ENCODE measurements at places on chromosomes 7 and 10.

DNA sequence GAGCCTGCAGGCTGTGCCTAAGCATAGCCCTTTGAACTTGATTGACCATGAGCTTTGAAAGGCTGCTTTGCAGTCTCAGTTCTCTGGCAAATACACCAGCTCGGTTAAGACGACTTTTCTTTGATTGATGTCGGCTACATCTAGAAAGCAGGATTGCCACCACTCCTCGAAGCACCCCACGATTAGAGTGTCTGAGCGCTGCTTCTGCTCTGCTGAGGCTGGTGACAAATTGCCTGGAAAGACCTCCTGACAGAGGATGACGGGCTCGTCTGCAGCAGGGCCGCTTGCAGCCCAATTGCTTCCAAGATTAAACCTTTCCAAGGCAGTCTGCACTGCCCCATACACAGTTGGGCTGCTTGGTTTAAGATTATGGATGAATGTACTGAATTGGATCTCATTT, 182.0 kb downstream of the CUX1 start:
- DNase-seq, result no peak

DNA sequence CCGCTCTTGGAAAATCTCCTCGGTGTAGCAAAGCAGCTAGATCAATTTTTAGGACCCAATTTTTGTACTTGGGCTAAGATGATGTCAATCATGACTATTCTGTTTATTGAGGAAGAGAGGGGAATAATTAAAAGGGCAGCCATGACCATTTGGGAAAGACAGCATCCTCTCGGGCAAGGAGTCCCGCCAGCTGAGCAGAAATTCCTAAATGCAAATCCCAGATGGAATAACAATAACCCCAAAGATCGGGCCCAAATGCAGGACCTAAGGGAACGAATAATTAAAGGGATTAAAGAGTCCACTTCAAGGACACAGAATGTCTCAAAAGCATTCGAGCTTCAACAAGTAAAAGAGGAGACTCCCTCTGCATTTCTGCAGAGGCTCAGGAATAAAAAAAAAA, 18.7 kb downstream of the COL17A1 start:
- DNase-seq, result no peak

DNA sequence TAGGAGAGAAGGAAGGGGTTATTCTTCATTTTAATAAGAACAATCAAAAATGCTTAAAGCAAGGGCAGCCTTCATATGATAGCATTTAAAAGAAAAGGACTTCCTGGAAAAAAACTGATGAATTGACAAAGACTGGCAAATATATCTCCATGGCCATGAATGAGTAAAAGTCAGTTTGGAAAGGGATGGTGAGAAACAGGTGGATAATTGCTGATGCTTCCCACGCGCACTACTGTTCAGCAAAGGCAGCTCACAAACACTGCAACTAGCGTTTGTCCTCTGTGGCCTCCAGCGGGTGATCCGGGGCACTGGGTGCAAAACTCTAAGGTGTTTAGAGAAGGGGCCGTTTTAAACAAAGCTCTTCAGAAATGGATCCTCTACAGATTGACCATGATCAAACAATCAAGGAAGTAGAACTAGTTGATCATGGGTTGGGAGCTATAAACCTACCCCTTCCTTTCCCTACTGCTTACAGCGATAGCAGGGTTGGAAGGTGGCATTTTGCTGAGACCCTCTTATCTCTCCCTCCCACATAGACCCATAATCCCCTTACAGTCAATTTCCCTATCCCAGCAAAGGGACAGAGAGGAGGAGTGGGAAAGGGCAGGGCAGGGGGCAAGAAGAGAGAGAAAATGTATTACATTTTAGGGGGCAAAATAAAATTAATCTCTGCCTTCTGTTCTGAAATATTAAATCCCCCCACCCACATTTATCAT, 53.8 kb downstream of the SMURF1 start:
- no peak for DNase-seq

DNA sequence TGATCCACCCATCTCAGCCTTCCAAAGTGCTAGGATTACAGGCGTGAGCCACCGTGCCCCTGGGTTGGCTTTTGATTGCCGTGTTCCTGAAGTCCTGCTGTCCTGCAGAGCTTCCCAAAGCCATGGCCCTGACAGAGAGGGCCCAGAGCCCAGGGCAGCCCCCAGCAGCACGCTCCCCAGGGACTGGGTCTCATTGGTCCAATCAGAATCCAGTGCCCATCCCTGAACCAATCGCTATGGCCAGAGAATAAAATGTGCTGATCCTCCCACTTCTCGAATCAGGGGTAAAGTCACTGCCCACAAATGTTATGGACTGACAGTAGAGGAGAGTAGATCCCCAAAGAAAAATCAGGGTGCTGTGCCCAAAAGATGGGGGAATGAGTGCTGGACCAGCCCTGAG, 5.0 kb upstream of the C10orf105 start:
- DNase-seq, result no peak

DNA sequence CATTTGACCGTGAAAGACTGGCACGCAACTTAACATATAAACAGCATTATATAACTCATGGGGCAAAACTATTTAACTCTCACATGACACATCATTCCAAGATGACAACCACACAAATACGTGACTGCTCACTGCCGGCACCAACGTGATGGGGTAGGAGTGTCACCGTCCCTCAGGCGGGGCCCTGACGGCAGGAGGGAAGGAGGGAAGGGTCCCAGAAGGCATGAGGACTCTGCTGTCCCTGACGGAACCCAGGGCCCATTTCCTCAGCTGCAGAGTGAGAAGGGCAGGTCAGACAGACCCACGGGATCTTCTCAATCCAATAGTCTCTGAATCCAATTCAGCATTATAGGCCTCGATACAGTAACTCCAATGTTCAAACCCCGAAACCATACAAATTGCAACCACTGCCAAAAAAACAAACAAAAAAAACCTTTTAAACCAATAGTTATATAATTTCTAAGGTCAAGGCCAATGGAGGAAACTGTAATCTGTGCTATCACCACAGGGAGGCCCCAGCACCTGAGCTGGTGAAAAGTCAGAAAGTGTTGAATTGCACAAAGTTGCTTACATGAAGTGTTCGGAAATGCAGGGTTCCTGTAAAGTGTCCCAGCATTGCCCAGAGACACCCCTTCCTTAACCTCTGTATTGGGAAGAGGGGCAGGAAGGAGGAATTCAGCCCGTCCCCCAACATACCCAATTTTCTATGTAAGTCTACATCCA, 137.4 kb downstream of the TNS3 start:
- peak; percentile 40 for DNase-seq

GRCh38 chr10:78727728-78728127, 341.0 kb upstream of the ZMIZ1 start:
- DNase-seq, result no peak

All from tibial nerve (tissue), 4 donors.